ENCODE measurements at places on chromosomes 11 and 22.

GRCh38 chr11:95093548-95093947 lies 3.9 kb downstream of the ENDOD1 start:
- DNase-seq, result no peak

- DNase-seq, result no peak
Measured at GRCh38 chr22:42217019-42217751, 53.3 kb downstream of the TCF20 start.

DNA sequence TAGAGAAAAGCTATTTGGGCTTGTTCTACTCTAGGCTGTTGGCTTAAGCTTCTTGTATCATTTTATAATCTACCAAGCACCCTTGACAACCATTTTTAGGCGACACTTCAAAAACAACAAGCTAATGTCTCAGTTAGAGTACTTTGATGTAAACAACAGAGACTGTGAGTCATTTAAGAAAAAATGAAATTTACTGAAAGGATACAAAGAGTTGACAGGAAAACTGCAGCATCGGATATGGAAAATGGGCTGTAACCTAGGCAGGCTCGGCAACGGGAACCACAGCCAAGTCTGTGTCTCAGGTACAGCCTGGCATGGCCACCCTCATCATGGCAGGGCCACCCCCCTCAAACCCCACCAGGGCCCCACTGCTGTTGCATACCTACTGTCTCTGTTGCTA lies 4.4 kb upstream of the RNF169 start:
- DNase-seq, result peak; percentile 18

DNA sequence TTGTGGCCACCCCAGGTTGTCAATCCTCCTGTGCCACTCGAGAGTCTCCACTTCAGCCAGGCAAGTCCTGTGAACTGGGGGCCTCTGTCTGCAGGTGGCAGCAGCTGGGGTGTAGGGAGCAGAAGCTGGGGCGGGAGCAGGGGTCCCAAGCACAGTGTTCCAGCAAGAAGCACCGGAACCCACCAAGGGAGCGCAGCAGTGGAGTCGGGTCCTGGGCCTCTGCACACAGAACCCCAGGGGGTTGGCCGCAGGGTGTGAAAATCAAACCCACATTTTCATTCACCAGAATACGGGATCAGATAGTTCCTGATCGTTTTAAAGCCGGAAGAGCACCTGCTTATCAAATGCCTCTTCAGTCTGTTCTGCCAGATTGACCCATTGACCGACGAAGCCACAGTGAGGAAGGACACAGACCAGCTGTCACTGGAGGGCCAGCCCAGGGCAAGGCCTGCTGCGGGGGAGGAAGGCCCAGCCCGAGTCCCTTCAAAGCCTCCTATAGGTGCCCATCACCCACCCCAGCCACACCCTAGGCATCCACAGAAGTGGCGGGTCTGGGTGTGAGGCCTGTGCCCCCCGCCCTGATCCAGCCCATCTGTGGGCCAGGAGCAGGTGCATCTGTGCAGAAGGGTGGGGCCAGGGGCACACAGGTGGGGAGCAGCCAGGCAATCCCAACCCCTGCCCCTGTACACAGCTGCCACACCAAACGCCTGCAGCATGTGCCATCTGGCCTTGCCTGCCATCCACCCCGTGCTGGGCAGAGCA lies 34.1 kb downstream of the RSPH14 start:
- no peak for DNase-seq

DNA sequence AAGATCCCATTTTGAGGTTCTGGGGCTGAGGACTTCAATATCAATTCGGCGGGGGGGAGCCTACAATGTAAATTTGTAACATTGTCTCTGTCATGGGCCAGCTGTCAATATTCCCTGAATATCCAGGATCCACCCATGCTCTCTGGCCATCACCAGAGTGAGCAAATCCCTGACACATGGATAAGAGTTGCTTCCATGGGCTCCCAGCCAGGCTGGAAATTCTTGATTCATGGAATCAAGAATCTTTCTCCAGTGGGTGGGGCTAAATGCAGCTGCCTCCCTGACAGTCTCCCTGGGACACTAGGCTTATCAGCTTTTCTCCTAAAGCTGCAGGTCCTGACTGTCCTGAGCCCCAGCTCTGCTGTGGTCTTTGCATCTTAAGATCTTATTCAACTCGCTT lies 86.9 kb upstream of the IGLL5 start:
- no peak for DNase-seq

GRCh38 chr22:36204632-36205015 lies 3.0 kb upstream of the APOL4 start:
- no peak for DNase-seq

DNA sequence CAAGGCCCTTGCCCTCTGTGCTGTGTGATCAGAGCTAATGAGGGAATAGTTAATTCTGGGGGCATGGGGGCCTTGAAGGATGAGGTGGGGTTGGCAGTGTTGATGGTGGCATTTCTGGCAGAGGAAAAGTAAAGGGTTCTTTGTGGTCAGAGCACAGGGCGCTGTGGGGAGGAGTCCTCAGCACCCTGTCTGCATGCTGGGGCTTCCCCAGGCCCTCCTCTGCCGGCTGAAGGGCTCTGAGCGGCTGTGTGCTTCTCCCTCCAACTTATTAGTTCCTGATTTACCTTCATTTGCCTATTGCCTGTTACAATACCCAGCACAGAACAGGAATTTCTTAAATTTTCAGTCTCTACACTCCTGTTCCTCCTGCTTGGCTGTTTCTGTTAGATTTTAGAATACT lies 122.8 kb downstream of the HIPK3 start:
- no peak for DNase-seq

DNA sequence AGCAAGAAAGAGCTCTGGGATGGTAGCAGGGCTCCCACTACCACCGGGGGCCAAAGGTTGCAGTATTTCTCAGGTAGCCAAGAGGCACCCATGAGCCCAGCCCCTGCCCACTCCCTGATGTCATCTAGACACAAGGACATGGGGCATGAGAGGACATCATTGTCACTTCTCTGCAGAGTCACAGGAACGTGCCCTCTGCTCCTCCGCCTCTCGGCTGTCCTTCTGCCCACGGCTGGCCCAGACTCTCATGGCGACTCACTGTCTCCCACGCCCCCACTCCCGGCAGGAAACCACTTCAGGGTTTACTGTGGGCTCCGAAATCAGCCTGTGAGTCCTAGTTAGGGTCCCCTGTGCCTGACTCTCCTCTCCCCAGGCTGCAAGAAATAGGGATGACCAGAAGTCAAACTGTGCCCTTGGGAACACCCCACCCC lies 1.8 kb upstream of the GAL start:
- DNase-seq, result no peak

- peak; percentile 27 for DNase-seq
Measured at GRCh38 chr11:86670911-86671310, 1.5 kb downstream of the ME3 start.

Data from ELR (cell line).